CD4-positive, alpha-beta T cell treated with Interleukin-15 for 4 hours (primary cell): ENCODE measurements at places on chromosomes 4 and X.
A peak's percentile ranks its signal among the peaks of the same experiment; 100 is the strongest.

DNA sequence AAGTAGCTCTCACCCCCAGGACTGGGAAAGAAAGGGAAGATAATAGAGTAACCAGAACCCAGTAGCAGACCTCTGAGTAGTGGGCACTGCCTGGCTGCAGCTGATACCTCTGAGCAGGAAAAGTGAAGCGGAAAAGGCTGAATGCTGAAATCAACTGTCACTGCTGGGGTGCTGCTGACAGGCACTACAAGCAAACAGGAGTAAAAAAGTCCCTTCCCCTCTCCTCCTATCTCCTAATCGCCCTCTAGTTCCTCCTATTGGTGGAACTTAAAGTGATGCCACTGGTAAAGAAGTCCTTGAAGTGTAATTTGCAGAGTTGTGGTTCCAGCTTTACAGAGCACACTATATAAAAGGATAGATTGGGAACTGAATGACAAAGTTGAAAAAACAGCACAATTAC lies 32.8 kb upstream of the GLRB start:
- no peak for DNase-seq

DNA sequence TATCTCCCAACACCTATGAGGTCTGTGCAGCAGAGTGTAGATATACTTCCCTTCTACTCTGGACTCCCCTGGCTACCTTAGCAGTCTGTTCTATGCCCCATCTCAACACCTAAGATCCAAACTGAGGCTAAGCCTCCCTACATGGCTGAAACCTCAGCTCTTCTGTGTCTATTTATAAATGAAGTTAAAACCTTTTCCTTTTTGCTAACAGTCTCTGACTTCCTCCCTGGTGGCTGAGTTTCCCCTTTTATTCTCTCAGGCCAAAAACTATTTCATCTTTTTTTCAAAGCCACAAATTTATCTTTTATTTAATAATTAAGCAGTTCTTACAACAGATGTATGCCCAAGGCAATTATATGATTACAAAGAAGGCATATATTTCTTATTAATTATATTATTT lies 111.8 kb upstream of the STIM2 start:
- no peak for DNase-seq

DNA sequence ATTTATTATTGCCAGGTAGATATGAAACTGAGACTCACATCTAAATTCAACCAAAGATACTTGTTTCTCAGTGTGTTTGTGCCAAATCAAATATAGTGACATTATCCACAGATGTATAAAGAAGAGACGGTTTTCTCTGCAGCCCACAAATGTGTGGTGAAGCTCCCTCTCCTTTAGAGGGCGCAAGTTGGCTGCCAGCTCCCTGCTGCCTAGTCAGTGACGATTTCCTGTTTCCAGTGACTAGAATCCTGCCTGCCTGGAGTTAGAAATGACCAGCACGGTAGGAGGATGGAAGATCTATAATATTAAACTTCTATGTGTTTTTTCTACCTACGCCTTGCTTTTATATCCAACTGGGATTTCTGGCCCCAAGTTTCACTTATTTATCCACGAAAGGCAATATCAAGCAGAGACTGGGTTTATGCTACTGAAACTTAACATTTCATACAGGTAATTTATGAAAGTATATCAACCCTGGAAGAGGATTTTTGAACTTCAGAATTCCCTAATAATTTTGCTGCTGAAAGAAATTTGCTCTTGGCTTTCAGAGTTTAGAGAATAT lies 1793.7 kb upstream of the TENM3 start:
- no peak for DNase-seq

GRCh38 chr4:7469023-7469422 lies 34.3 kb upstream of the PSAPL1 start:
- no peak for DNase-seq

- DNase-seq = no peak
Observed at GRCh38 chr4:37639551-37640285, 46.5 kb downstream of the RELL1 start.

- peak; percentile 55 for DNase-seq
Observed at GRCh38 chr4:74874753-74875367, 58.1 kb upstream of the PARM1 start.

GRCh38 chr4:148565801-148566200 lies 123.6 kb upstream of the NR3C2 start:
- no peak for DNase-seq

- DNase-seq = no peak
Observed at GRCh38 chr4:120749445-120750151, 172.9 kb downstream of the PRDM5 start.

DNA sequence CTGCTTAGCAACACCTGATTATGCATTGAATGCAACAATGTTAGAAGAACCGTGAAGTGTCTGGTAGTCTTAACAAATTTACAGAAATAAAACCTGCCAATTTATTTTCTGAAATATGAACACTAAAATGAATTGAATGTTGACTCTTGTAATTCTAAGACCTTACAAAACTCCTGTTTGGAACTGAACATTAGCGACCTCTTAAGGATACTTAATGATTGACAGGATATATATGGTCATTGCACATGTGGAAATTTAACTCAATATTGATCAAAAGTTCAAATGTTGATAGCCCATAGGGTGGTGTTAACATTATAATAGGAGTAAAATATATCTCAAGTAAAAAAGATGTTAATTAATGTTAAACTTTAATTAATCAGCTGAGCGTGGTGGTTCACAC lies 79.1 kb downstream of the TECRL start:
- no peak for DNase-seq
